ENCODE measurements at places on chromosomes 2 and 18.

DNA sequence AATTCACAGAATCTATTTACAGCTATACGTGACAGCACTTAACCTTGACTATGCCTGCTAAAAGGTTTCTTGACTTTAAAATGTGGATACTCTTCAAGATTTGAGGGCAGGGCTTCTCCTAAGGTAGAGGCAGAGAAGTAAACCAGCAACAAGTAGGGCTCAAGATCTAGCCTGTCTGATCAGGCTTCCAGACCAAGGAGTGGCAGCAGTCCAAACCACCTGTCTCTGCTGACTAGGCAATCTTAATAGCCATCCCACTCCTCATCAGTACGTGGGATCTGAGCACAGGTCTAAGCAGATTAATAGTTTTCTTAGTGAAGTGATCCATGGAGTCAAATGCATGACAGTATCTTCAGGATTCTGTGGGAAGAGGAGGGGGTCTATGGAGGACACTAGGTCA, 100.4 kb downstream of the GPD2 start:
- DNase-seq = no peak

DNA sequence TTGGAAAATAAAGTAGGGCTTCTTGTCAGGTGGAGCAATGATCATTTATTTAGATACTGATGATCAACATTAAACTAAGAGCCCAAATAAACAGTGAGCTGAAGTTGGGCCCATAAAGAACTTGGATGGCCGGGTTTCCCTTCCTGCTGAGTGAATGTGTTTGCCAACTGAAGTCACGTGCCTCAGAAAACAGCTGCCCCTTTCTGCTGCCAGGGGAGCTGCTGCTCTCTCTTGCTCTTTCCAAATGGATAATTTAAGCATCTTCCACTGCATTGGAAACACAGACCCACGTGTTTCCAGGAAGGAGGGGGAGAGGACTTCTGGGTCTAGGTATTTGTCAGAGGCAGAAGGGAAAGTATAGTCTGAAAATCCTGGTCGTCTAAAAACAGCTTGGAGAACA, 22.9 kb upstream of the NCKAP5 start:
- peak; percentile 73 for DNase-seq

GRCh38 chr2:99939135-99939534, 203.3 kb downstream of the AFF3 start:
- DNase-seq = peak; percentile 36

DNA sequence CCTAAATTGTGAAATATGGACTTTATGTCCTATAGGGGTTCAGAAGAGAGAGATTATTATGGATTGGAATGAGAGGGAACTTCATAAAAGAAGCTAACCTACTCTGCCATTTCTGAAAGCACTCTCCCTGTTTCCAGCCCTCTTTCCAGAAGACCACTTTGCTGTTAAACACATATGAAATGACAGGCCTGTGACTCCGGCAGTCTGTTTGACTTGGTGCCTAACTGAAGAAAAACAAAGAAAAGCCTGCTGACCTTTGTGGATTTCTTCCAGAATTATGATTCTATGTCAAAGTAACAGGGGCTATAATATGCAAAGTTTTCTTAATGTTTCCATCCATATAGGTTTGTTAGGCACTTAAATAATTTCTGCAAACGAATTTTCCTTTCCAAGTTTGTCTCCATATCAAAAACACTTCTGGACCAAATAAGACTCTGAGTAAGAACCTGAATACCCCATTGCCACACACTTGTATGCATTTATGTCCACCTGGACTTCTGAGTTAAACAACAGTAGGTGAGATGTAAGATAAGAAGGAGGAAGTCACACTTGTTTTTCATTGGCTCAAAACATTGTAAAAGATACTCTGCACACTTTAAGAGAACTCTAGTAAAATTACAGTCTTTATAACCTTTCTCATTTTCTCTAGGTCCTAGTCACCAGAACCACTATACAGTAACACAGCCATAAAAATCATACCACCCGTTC, 111.7 kb downstream of the PIEZO2 start:
- no peak for DNase-seq

DNA sequence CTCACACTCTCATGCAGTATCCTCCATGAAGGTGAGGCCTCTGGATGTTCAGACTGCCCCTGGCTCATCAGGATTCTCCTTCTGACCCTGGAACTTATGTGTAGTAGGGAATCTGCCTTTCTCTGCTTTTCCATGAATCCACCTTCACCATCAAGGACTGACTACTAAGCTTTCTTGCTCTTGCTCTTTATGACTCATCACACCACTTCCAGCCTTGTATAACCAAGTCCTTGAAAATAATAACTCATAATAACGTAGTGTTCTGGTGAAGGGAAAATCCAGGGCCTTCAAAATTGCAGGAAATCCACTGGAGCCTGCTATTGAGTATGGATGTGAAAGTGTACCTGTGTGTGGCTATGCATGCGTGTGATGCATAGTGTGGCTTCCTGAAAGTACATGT, 11.3 kb upstream of the KCNS3 start:
- peak; percentile 48 for DNase-seq

- DNase-seq = no peak
These were observed 99.2 kb downstream of the DYNAP start for GRCh38 chr18:54690198-54690597.

DNA sequence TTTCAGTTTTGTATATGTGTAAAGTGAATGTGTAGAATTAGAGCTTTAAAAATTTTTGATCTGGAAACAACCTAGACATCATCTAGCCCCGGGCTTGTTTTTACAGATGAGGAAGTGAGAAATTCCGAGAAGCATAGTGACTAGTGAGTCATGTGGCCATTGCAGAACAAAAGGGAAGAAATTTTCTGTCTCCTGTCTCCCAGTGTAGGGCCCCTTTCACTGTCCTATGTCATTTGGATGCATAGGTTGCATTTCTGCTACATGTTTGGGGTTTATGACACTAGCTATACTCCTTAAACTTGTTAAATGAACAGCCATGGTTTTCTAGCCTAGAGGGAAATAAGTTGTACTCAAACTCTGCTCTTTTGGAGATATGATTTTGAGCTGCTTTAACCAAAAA, 84.6 kb downstream of the PLCL1 start:
- peak; percentile 75 for DNase-seq

DNA sequence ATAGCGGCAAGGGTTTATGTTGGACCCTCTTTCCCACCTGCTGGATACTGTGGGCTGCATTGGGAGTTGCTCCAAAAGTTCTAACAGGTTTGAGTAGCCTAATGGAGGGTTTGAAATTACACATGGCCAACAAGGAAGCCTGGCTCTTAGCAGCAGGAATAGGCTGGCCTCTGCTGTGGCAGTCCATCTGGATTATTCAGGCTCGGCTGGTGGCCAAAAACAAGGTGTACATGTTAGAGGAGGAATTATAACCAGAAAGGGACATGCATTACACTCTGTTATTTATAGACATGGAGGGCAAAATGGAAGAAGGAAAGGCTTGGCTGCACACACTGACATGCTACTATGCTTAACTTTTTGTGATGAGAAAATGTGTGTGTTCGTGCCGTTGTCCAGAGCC, 61.1 kb upstream of the NRXN1 start:
- DNase-seq = no peak

DNA sequence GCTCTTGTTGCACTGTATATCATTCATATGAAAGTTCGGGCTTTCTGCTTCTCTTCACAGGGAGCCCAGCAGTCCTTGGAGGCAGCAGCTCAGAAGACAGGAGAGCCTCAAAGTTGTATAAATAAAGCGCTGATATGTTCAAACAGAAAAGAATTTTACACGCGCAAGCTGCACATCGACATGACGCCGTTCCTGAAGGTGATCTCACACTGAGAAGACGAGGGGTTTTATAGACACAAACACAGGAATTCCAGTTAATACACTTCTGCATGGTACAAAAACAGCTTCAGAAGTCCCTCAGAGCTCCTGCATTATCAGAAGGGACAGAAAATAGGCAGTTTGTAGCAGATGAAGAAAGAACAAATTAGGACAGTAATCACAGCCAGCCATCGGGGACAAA, 81.6 kb downstream of the KIAA2012 start:
- DNase-seq = no peak

DNA sequence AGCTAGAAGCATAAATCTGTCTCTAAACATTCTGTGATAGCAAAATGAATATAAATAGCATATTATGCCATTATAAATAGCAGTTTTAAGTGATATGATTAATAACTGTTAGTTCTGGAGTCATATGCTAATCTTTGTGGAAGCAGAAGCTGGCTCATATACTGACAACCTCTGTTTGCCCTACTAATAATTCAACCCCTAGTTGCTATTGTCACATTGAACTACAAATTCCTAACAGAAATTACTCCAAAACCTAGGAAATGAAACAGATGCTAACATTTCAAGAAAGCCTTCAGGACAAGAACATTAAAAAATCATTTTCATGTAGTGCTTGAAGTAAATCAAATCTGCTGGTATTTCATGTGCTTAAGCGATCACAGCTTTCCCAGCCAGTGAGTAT, 28.2 kb downstream of the CALCRL start:
- no peak for DNase-seq

DNA sequence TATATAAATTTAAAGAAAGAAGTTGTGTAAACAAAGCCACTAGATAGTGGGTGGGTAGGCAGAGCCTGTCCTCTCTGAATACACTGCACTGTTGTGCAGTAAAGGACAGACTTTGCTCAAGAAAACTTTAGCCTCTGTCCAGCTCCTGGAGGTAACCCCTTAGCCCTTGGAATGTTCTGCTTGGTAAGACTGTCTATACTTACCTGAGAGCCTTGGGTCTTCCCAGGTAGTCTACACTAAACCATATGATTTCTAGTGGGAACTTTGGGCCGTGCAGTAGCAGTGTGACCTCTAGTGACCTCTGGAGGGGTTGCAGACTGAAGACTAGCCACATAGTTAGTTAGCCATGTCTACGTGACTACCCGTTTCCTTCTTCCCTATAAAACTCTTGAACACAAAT, 678.3 kb upstream of the NRXN1 start:
- peak; percentile 63 for DNase-seq

- peak; percentile 79 for DNase-seq
These were observed 239.5 kb downstream of the WDR7 start for GRCh38 chr18:56890632-56891031.

DNA sequence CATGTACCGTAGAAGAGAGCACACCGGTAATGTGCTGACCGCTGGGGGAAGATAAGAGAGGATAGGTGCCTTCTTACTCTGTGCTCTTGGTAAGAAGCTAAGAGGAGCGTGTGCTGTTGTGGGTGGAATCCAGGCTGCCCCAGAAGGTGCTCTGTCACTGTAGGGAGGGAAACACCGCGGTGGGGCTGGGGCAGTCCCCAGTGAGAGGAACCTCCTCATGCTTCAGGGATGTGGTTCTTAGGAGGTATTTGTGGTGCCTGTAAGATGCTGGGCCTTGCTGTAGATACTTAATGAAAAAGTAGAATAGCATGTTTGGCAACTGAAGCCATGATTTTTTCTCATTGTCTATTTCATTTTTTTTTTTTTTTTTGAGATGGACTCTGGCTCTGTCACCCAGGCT, 1.1 kb downstream of the COLEC11 start:
- no peak for DNase-seq

DNA sequence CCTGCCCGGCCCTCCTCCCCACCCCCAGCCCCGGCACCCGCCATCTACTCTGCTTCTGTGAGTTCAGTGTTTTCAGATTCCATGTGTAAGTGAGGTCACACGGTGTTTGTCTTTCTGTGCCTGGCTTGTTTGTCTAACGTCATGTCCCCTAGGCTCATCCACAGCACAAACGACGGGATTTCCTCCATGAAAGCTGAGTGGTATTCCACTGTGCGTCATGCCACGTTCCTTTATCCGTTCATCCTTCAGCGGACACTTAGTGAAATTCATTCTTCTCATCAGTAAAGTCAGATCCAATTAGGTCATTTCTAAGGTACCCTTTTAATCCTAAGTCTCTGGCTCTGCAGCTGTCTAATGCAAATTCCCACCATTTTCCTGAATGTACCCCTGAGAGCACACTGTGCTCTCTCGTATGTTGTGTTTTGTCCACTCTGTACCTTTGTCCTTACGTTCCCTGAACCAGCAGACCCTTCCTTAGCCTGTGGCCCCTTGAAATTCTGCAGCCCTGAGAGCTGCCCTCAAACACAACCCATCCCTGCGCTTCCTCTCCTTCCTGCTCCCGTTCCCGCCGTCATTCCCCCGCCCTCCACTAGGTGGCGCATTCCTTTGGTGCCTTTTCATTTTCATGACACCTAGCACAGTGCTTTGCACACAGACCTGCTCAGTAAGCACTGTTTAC, 44.1 kb downstream of the TRAPPC12 start:
- peak; percentile 86 for DNase-seq

GRCh38 chr18:77073336-77074093, 59.1 kb downstream of the MBP start:
- DNase-seq = peak; percentile 25

DNA sequence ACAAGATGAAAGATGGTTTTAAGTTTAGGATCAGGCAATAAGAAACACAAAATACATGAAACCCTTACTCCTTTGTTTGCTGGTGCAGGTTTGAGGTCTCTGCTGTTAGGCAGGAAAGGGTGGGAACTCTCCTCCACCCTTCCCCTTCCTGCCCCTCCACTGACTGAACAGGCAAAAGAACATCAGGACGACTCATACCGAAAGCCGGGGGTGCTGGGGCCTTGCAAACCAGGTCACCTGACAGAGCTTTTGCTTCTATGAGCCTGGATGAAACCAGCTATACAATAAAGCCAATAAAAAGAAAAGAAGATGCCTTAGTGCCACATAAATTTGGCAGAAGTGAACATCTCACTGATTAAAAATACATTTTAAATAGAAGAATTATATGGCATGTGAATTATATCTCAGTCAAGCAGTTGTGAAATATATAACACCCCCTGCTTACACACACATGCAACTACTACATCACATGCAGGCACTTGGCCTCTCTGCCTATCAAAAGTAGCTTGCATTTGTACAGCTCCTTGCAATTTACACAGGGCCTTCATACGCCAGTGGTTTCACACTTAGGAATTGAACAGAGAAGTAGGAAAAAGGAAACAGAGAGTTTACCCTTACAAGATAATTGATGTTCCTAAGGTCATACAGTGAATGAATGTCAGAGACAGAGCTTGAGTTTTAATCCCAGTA, 215.1 kb upstream of the TRIB2 start:
- DNase-seq = no peak

GRCh38 chr2:69429491-69430183, 7.6 kb downstream of the NFU1 start:
- no peak for DNase-seq

DNA sequence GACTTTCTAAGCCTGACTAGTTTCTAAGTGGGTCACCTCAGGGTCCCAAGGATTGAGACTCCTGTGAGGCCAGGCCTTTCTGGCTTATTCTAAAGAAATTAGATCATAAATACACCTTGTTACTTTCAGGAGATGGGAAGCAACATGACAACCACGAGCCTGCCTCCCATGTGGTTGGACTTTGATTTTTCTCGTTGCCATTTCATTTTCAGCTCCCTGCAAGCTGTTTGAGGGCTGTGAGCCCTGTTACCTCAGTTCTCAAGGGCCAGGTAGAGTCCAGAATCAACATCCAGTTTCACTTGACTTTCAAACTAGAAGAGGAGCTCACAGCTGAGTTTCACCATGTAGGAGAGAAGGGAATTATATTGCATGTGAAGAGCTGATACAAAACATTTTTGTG, 159.8 kb upstream of the BCL2L11 start:
- peak; percentile 15 for DNase-seq

All from DMS53 (cell line).